M059J (cell line): ENCODE measurements at places on chromosomes 1 and 21.

DNA sequence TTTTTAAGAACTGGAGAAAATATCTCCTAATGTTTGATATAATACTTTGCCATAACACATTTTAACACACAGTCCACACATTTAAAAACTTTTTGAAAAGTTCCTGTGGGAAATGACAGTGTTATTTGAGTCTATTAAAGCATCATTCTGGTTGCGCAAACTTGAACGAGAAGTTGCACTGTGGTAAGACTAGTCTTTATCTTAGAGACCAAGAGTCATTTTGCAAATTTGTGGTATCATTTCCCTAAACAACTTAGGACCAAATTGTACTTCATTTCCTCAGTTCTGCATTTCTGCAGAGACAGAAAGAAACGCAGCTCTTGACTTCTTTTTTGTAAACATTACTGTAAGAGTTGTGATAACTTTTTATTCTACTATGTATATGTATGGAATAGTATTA, at the start of gene RGS18:
Gene RGS18 (plus strand): TSS at position 282 of the 400 bp plus-strand sequence. CDS start 176 bp downstream, outside the sequence.
- DNase-seq: no peak

- DNase-seq: peak; percentile 98
These were observed 2.7 kb downstream of the CAPN2 start for GRCh38 chr1:223714849-223715603.

GRCh38 chr1:117782056-117782455, 147.4 kb downstream of the GDAP2 start:
- peak; percentile 24 for DNase-seq

GRCh38 chr1:153525088-153525728, 10.6 kb downstream of the S100A6 start:
- DNase-seq: no peak

DNA sequence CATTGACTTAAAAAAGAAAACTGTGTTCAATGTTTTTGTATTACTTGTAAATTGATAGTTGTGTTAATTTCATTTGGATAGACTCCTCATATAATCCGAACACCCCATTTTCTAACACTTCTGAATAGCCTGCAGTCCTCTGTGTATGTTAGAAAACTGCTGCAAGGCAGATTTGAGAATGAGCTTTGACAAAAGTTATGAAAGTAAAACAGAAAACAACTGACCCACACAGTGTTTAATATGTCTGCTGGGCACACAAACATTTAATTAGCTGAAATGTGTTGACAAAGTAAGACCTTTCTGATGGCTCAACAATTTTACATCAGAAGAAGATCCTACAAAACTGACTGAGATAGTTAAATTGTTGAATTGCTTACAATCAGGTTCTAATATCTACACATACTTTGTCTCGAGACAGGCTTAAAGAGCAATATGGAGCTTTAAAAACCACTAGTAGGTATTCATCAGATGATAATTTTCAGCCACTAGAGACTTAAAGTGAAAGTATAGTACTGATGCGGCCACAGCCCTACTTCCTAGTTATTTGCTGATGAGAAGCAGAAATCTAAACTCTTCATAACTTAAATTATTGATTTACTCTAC, 40.0 kb upstream of the PRMT6 start:
- DNase-seq: peak; percentile 5

GRCh38 chr1:99535470-99536164, 110.3 kb upstream of the PALMD start:
- peak; percentile 59 for DNase-seq

GRCh38 chr1:102336602-102337001, 339.9 kb upstream of the OLFM3 start:
- DNase-seq: no peak

DNA sequence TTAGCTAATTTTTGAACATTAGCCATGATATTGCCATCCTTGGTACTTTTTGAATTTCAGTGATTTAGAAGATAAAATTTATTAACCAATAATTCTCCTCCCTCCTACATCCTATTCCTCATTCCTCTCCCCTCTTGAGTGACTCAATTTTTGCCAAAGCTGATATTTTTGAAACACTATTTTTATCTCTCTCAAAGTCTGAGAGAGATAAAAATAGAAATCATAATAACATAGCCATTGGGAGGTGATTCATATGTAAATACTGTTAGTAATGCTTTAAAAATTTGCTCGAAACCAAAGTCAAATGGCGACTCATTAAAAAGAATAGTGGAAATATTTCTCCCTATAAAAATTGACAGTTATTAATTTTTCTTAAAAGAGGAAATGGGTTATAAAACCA, 97.4 kb downstream of the PATJ start:
- peak; percentile 71 for DNase-seq
